Stimulated activated CD4-positive, alpha-beta T cell treated with anti-CD3 and anti-CD28 coated beads, Interleukin-4, amount 100 ng/mL, for 48 hours (primary cell): ENCODE measurements at places on chromosomes 16 and 17.
A peak's percentile ranks its signal among the peaks of the same experiment; 100 is the strongest.

DNA sequence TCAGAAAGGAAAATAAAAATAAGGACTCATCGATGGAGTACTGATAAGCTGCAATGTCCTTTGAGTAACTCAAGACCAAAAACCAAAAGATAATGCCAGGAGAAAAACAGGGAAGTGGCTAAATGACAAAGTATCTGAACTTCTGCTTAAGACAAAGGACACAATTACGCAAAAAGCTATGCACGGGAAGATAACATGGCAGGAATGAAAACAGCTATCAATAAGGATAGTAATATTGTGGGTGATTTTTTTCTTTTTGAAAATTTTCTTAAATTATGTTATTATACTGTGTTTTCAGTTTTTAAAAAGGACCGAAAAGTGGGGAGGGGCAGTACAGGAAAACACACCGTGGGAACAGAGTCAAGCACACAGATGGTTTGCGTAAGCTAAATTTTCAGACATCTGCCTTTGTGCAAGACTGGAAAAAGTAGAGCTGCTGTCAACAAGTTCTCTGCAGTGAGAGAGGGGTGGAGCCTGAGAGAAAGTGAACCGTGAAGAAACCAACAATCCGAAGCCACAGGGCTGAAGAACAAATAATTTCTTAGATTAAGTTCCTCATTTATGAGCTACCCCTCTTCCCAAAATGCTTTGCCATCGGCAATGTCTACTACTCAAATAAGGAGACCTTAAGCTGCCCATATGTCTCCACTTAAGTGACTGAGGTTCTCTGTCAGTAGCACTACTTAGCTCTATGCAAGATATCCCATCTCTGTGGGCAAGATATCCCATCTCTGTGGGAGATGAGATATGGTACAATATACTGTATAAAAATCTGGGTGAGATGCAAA lies 99.9 kb upstream of the CORO6 start:
- DNase-seq: no peak

GRCh38 chr16:68596266-68596665 lies 48.8 kb upstream of the CDH3 start:
- no peak for DNase-seq

DNA sequence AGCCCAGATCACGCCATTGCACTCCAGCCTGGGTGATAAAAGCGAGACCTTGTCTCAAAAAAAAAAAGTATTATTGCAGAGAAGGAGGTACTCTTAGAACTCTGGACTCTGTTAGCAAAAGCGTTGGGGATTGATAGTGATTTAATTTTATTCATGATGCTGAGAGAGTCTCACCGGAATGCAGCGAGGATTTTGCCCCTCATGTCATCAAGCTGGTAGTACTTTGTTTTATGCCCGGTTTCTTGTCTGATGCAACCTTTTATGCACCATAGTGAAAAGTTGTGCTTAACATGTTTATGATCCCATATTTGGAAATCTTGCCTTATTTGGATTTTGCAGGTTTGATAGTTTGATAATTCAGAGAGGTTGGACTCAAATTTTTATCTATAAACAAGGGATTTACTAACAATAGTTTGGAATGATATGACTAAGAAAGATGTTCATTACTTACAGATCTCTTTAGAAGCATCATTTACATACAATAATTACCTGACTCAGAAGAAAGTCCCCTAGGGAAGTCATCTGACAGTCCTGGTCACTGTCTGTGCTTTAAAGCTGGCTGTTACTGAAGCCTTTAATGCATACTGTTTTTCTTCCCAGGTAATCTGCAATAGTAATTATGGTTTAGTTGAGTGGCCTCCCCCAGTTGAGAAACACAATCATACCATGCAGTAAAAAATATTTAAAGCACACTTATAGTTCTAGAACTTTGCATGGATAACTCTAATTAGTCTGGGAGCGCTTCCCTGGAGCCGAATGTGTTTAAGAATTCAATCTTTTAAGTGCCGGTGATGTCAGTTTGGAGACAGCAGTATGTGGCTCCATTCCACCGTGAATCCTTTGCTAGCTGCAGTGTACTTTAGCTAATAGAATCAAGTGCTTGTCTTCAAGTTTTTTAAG lies 120.9 kb downstream of the PRKCA start:
- no peak for DNase-seq

DNA sequence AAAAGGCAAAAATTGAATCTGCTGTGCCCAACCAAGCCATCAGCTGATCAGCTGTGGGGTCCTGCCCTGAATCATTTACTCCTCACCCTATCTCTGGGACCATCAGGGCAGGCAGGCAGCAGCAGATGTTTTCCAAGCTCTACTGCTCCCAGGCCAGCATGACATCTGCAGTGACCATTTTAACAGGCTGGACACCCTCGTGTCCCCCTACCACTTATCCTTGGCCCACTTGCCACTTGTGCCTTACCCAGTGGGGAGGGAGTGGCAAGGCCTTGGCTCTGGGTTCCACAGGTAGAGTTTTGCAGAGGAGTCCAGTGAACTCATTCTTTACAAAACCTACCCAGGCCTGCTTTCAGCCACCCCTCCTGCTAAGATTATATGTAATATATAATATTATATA lies 12.0 kb upstream of the CA4 start:
- no peak for DNase-seq

DNA sequence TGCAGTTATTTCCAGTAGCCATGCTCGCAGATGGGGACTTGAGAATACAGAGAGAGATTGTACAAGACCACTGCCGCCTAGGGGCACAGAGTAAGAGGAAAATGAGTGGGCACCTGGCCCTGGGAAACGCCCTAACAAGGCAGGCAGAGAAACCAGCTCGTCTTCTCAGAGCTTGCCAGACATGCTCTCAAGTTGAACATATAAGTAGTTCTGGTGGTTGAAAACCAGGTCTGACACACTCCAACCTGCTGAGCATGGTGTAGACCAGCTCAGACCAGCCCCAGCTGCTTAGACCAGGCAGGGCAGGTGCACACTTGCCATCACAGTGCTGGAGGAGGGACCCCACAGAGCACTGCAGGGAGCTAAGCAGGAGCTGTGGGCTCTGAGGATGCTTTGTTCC lies 250.5 kb downstream of the CPPED1 start:
- DNase-seq: no peak

- no peak for DNase-seq
Observed at GRCh38 chr17:49514071-49514721, 19.1 kb downstream of the NGFR start.

DNA sequence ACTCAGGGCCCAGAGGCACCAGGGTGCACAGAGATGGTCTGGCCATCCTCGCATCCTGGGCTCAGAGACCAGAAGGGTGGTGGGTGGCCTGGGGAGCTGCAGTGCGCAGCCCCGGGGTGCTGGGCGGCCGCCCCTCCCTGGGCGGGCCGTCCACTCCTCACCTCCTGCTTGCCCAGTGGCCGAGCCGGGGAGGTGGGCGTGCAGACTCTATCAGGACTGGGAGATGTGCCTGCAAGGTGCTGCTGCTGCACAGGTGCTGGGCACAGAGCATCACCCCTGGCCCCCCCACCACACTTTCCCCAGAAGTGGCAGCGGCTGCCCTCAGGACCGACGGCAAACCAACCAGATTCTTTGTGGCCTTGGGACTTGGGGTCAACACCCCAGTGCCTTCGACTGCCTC lies at the start of gene SCN4A:
TSS of gene SCN4A (minus strand) at position 123 of the 400 bp plus-strand sequence. CDS start at position 46, 77 bp downstream.
- no peak for DNase-seq

GRCh38 chr16:66991545-66992077 lies 3.2 kb downstream of the CES4A start:
- no peak for DNase-seq

- DNase-seq: no peak
Observed at GRCh38 chr16:3439637-3440036, 3.7 kb downstream of the ZNF597 start.

- no peak for DNase-seq
Observed at GRCh38 chr16:69859105-69859989, 91.8 kb upstream of the CLEC18A start.

DNA sequence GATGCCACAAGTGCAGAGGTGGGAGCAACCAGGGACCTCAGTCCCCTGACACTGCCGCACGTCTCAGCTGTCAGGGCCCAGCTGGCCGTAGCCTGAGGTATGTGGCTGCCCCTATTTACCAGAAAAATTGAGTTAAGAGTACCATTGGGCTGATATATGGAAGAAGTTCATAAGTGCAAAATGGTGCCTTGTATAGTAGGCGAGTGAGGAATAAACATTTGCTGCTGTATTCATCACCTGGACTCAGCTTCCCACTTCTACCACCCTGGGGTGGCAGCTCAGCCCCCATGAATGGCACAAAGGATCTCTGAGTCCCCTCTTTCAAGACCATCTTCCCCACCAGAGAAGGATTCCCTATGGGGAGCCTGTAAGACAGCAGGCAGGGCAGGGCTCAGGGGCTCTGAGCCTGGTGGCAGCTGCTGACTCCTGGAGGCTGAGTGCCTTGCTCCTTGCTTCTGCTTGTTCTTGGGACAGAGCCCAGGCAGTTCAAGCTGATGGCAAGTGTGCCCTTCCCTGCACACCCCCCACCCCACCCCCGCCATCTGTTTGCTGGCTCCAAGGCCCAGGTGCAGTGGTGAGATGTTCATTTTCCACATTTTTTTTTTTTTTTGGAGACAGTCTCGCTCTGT lies 29.0 kb downstream of the TRPV2 start:
- no peak for DNase-seq

GRCh38 chr16:53372992-53373871 lies 61.0 kb upstream of the RBL2 start:
- DNase-seq: peak; percentile 73

DNA sequence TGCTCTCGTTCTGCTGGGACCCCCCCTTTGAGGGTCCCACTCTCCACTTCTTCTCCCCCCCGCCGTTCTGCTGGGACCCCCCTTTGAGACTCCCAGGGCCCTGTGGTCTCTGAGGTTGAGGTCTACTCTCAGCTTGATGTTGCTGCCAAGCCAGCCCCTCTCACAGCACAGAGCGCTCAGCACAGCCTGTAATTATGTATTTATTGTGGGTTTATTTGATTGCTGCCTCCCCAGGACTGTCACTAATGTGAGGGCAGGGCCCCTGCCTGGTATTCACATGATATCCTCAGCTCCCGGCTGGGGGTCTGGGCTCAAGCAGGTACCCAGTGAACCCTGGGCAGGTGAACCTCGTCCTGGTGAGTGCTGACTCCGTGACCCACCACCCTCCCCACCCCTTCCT lies 35.4 kb downstream of the ACTG1 start:
- DNase-seq: no peak

DNA sequence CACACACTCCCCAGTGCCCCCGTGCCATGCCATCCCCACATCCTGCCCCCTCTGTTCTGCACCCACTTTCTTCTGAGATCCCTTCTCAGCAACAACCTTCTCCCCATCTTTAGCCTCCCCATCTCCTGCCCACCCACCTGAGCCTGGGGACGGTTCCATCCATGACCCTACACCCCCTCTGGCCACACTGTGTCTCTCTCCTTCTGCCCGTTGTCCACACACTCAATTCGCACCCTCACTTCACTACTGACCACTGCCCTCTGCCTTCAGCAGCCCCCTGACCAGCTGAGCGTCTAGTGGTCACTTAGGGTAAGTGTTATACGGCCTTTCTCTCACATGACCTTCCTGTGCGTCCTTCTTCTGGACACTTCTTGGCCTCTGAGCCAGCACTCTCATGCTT lies 6.1 kb downstream of the ARHGAP27 start:
- no peak for DNase-seq

GRCh38 chr17:57295526-57296023 lies 39.3 kb downstream of the MSI2 start:
- no peak for DNase-seq

DNA sequence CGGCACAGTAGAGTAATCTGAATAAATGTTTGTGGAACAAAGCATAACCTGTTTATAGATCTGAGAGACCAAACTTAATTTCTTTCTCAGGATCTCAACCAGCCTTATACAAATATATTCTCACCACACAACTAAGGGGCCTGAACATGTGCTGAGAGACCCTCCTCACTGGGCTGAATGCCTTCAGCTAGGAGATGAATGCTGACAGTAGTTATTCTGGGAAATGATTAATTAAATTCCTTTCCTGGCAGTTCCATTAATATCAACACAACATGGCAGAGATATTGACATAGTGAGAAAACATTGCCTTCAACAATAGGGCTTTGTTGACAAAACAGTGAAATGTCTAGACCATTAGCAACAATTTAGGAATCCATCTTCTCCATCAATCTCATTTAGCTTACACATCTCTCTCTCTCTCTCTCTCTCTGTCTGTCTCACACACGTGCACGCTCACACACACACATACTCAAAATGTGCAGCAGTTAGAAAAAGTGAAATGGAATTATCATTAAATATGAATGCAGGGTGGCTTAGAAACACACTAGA lies 780.8 kb upstream of the CDH8 start:
- no peak for DNase-seq

DNA sequence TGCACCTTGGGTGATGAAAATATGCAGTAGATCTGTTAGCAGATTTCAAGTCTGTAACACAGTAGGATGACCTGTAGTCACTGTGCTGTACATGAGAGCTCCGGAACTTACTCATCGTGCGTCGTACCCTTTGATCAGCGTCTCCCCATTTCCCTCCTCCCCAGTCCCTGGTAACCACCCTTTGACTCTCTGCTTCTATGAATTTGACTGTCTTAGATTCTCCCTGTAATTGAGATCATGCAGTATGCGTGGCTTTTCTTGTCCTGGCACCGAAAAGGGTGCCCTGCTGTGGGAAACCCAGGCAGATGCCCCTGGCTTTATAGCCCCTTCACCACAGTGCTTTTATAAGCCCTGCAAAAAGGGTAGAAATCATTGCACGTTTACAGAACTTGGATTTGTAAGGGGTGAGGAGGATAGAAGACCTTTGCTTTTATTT lies 20.5 kb downstream of the CLEC16A start:
- peak; percentile 62 for DNase-seq
